ENCODE measurements at places on chromosomes 2 and 18. TPM values are rescaled to one million over a fixed set of nuclear protein-coding genes. Genes with fewer than 3 reads are reported as not detected.

SERPINB4 gene
- total RNA-seq = not detected

DNA sequence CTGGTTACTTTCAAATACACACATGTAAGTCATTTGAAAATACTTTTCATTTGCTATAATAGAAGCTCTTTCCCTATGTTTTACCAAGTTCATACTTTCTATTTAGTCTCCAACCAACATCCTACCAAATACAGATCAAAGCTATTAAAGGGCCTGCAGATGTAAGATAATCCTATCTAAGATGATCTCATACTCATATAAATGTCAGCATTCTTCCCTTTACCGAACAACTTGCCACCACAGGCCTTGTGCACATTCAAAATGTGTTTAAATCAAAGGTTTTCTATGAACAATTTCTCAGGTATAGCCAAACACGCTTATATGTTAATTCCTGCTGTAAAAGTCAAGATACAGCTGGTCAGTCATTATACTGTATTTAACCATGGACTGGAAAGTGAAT, 23.3 kb downstream of the KCTD18 start:
- H3K4me3 ChIP-seq = no peak overlapping the region
- H3K27me3 ChIP-seq = no peaks in the 10 kb centered on the region
- no peak overlapping the region for H3K27ac ChIP-seq
- peaks cover 3% of the 10 kb centered on the region for H3K4me1 ChIP-seq
- DNase-seq = no peak

GRCh38 chr2:79025421-79025820, at the start of gene REG3G:
Gene REG3G, plus strand, starts transcription at chr2:79025702. Its CDS starts 392 bp downstream, at chr2:79026094.
- no peaks in the 10 kb centered on the region for H3K36me3 ChIP-seq
- H3K27ac ChIP-seq = no peak within 1 kb of the TSS
- no peak for DNase-seq
- no peak within 1 kb of the TSS for H3K4me3 ChIP-seq
- no peaks in the 10 kb centered on the region for H3K4me1 ChIP-seq

- no peaks in the 10 kb centered on the region for H3K4me1 ChIP-seq
- H3K27me3 ChIP-seq = no peaks in the 10 kb centered on the region
- no peak overlapping the region for H3K27ac ChIP-seq
- H3K36me3 ChIP-seq = peaks cover 26% of the 10 kb centered on the region
- H3K4me3 ChIP-seq = no peak overlapping the region
- DNase-seq = no peak
These were observed 50.0 kb downstream of the ANKMY1 start for GRCh38 chr2:240507778-240508251.

DNA sequence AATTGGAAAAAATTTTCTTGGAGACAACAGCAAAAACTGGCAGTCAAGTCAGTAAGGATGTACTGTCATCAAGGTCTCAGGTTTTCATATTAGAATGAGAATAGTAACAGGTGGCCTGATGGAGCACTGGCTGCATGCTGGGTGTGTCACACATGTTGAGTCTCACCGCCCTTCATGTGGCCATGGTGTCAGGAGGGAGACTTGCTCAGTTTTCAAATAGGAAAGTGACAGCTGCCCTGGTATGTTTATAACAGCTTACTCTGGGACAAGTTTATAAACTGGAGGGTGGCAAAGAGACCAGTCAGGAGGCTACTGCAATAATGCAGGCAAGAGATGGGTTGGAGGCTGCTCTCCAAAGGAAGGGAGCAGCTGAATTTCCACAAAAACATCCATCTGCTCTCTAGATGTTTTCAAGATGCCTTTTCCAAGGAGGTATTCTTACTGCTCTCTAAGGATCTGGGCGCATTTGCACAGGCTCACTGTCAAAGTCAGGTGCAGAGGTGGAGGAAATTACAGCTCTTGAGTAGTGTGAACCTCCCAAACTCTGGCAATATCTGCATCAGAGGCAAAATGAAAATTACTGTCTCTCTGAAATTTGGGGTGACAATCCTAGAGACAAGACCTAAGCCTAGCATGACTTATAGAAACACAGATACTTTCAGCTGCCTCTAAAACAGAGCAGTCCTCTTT, 321.9 kb upstream of the RAB12 start:
- peaks cover 22% of the 10 kb centered on the region for H3K4me1 ChIP-seq
- no peak overlapping the region for H3K4me3 ChIP-seq
- no peak overlapping the region for H3K27ac ChIP-seq
- no peak for DNase-seq

DNA sequence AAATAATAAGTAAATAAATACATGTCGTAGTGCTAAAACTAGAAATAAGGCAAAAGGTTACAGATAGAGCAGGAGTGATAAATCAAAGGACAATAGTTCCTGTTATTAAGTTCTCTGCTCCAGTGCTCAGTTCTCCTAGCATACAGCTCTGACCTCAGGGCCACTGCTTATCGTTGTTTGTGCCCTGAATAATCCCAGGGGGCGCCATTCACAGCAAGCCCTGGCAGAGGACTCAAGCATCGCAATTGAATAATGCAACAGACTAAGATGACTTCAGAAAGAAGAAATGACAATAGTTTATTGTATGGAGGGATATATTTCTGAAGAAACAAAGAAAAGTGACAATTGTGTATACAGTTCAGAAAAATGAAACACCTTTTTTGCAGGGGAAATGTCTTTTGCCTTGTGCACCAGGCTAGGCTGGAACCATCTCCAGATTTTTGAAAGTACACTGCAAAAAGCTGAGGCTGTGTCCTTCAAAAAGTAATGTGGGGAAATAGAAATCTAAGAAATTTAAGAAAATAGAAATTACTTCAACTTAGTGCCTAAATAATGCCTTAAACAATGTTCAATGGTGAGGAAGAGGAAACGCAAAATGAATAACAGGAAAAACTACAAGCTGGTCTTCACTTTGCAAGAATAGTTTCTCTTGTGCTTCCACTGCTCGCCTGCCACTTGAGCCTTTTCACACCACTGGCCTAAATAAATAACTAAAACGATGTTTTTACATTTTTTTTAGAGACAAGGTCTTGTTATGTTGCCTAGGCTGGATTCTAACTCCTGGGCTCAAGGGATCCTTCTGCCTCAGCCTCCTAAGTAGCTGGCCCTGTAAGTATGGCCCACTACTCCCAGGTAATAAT, 19.0 kb upstream of the CCNYL1 start:
- no peaks in the 10 kb centered on the region for H3K4me1 ChIP-seq
- H3K27ac ChIP-seq = no peak overlapping the region
- no peaks in the 10 kb centered on the region for H3K27me3 ChIP-seq
- H3K4me3 ChIP-seq = no peak overlapping the region

GRCh38 chr2:28343184-28343942, 49.3 kb upstream of the FOSL2 start:
- H3K4me3 ChIP-seq = no peak overlapping the region
- no peaks in the 10 kb centered on the region for H3K27me3 ChIP-seq
- H3K4me1 ChIP-seq = no peaks in the 10 kb centered on the region
- peak overlapping the region; percentile 51 for H3K27ac ChIP-seq
